Large intestine (tissue), 12 donors: ENCODE measurements at places on chromosomes 5 and 9. TPM values are rescaled to one million over a fixed set of nuclear protein-coding genes. Genes with fewer than 3 reads are reported as not detected.

DNA sequence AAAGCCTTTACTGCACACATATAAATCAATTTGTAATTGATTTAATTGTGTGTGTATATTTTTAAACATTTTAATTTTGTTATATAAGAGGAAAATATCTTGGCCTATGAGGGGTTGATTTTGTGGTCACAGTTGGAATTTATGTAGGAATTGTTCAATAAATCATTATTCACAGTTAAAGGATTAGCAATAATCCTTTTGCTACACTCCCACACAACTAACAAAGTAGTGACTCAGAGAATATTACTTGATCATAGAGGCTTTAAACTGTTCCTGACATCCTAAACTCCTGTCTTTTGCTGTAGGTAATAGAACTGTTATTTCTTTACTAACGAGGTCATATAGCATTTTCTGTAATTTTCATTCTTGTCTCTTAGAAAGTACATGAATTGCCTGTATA, 95.5 kb downstream of the ZCCHC7 start:
- no peaks in the 10 kb centered on the region for H3K27me3 ChIP-seq
- H3K4me3 ChIP-seq = no peak overlapping the region
- no peaks in the 10 kb centered on the region for H3K4me1 ChIP-seq
- no peaks in the 10 kb centered on the region for H3K36me3 ChIP-seq

DNA sequence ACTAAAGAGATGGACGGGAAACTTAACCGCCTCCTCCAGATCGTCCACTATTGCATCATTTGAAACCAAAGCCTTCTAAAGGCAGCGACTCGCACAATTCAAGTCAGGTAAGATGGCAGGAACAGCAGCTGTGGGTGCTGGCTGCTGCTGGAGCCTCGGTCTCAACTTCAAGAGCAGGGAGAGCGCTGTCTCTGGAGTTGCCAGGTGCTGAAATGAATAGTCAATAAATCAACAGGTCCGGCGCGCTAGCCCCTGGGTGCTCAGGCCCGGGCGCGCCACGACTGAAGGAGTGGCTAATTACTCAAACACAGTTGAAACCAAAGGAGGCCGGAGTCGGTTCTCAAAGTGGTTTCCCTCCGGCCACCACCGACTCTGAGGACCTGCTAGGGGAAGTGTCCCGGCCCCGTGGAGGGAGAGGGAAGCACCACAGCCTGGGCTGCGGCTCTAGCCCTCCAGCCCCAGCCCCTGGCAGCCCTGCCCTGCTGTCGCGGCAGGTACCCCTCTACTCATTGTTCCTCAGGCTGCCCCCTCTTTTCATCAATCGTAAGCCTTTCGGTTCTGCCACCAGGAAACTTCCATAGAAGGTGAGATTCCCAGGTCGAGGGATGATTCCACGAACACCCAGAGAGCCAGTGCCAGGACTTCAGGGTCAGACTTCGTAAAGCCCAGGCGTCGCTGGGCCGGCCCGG, 804 bp downstream of the TTC39B start:
- DNase-seq = peak; percentile 86
- peak overlapping the region; percentile 99 for H3K27ac ChIP-seq
- no peaks in the 10 kb centered on the region for H3K36me3 ChIP-seq
- H3K27me3 ChIP-seq = no peaks in the 10 kb centered on the region

The SLC6A18 gene
- polyA plus RNA-seq = 0.03 TPM

DNA sequence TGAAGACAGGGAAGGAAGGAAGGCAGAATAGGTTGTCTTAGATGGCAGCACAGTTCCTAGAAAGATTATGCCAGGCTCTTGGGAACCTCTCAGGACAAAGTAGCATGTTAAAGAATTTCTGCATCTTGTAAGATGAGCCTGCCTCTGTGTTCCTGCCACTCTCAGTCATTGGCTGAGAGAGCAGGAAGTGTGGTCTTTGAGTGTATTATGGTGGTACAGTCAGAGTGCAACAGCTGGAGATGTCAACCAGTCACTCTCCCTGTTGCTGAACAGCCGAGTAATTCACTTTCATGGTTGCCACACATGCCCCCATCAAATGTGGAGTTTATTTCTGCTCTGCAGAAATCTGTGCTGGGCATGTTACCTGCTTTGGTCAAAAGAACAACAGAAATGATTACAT, 659.6 kb upstream of the RIOK2 start:
- DNase-seq = no peak
- no peaks in the 10 kb centered on the region for H3K4me1 ChIP-seq
- H3K27ac ChIP-seq = no peak overlapping the region
- H3K36me3 ChIP-seq = no peaks in the 10 kb centered on the region

DNA sequence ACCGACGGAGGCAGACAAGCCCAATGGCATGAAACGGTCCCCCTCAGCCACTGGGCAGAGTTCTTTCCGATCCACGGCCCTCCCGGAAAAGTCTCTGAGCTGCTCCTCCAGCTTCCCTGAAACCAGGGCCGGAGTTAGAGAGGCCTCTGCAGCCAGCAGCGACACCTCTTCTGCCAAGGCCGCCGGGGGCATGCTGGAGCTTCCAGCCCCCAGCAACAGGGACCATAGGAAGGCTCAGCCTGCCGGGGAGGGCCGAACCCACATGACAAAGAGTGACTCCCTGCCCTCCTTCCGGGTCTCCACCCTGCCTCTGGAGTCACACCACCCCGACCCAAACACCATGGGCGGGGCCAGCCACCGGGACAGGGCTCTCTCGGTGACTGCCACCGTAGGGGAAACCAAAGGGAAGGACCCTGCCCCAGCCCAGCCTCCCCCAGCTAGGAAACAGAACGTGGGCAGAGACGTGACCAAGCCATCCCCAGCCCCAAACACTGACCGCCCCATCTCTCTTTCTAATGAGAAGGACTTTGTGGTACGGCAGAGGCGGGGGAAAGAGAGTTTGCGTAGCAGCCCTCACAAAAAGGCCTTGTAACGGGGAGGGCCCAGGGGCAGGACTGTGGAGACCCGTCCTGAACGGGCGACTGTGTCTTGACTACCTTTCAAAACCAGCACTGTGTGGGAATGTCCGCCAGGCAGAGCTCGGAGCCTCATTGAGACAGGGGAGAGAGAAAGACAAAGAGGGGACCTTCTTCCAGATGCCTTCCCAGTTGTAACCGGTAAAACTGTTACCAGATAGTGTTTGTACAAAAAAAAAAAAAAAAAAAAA, 29.9 kb downstream of the CD180 start:
- H3K27me3 ChIP-seq = no peaks in the 10 kb centered on the region
- H3K36me3 ChIP-seq = peaks cover 52% of the 10 kb centered on the region
- no peak for DNase-seq
- peak overlapping the region; percentile 4 for H3K4me3 ChIP-seq
- peaks cover 7% of the 10 kb centered on the region for H3K4me1 ChIP-seq
- peak overlapping the region; percentile 0 for H3K27ac ChIP-seq

DNA sequence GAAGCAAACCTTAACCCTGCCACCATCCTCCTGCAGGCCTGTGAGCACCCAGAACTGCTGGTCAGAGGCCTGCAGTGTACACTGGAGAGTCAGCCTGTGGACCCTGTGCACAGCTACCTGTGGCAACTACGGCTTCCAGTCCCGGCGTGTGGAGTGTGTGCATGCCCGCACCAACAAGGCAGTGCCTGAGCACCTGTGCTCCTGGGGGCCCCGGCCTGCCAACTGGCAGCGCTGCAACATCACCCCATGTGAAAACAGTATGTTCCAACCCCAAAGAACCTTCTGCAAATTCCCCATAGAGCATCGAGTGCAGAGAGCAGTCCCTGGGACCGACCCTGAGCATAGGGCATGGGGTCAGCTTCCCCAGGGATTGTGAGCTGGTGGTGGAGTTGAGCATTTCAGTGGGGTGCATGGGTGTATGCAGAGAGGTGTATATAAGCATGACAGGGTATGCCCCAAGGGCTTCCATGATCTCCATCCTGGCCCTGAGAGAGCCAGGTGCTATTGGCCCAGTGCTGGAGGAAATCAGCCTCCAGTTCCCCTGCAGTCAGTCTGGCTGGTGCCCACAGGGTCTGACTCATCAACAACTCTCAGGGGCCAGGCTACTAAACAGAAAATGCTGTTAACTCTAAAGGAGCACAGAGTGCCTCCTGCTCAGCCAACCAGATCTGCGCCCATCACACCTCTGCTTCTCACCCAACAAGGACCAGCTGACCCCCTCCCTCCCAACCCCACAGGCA, 126.2 kb downstream of the SAXO1 start:
- no peaks in the 10 kb centered on the region for H3K27me3 ChIP-seq
- no peak overlapping the region for H3K27ac ChIP-seq
- H3K36me3 ChIP-seq = no peaks in the 10 kb centered on the region
- H3K4me1 ChIP-seq = no peaks in the 10 kb centered on the region
- no peak for DNase-seq

DNA sequence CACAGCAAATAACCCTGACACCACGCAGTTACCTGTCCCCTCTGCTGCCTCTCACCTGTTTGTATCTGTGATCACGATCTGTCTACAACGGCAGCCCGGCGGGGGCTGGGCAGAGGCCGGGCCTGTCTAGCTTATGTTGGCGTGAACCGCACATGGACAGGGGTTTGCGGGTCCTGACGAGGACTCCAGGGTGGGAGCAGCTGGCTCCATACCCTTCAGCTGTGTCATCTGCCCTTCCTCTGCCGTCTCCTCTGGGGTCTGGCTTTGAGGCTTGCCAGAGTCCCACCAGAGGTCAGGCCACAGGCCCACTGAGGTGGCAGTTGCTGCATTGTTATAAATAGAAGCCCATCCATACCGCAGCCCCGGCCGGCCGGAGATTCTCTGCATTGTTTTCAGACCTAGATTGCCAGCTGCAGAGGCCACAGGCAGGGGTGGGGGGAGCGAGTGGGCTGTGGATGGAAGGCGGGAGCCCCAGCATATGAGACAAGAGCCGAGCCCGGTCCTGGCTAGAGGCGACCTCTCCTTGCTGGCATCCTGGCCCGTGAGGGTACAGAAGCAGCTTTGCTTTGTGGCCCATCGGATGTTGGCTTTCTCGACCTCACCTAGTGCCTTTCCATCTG, 37.8 kb downstream of the FAM78A start:
- H3K27ac ChIP-seq = no peak overlapping the region
- H3K27me3 ChIP-seq = peaks cover 7% of the 10 kb centered on the region
- peak; percentile 22 for DNase-seq
- H3K4me1 ChIP-seq = peaks cover 17% of the 10 kb centered on the region
